ENCODE measurements at places on chromosomes 3 and 15.

DNA sequence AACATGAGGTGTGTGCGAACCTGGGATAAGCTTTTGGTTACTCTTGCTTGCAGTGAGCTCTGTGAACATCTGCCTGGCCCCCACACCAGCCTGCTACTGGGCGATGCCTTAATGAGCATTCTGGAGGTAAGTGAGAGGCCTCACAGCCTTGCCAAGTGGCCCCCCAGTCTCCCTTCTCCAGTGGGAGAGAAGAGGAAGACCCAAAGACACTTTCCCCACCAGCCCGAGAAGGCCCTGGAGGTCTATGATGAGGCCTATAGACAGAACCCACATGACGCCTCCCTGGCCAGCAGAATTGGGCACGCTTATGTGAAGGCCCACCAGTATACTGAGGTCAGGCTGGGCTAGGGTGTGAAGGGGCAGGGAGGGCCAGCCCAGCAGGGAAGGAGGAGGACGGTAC, 22.5 kb downstream of the TTC21A start:
- no peak for DNase-seq

DNA sequence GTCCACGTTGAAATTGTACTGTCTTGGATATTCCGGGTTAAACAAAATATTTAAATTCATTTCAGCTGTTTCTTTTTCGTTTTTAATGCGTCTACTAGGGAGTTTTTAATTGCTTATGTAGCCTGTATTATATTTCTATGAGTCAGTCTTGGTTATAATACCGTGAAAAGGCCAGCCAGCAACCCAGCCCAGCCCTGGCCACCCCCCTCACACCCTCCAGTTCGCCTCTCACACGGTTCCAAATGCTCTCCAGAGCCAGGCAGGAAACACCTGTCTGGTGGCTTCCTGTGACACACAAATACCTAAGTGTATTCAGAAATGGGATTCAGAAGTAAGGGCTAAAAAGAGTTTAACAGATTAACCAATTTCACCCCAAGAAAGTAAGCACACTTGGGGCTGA, 4.4 kb downstream of the SH3BP5 start:
- DNase-seq, result no peak

- no peak for DNase-seq
Observed at GRCh38 chr3:45055411-45056143, 29.5 kb downstream of the CLEC3B start.

GRCh38 chr3:159077860-159078259, 276.0 kb downstream of the MFSD1 start:
- DNase-seq, result no peak

DNA sequence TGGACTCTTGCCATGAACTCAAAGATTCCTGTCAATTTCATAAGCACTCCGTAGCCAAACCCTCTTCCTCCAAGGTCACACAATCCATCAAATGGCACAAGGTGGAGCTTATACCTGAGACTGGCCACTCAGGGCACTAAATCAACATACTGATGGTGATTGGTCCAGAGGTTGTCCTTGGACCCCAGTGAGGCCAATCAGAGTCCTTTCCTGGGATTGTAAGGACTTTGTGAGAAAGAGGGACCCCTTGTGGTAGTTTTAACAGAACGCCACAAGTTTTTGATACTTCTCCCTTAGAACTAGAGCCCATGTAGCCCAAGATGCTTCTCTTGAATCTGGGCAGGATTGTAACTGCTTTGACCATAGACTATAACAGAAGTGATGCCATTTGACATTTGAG, 44.4 kb upstream of the LARS2 start:
- no peak for DNase-seq

Measured in caudate nucleus (tissue), 63 donors.